ENCODE measurements at places on chromosomes 4 and X. TPM values are rescaled to one million over a fixed set of nuclear protein-coding genes. Genes with fewer than 3 reads are reported as not detected.

The NXF2B gene
- not detected for total RNA-seq

The C4orf51 gene
- not detected for total RNA-seq

The SULT1B1 gene
- 331 TPM for total RNA-seq

The RTL3 gene
- not detected for total RNA-seq

The TLR6 gene
- total RNA-seq, result 2.7 TPM

The POLN gene
- 1.3 TPM for total RNA-seq

The OCIAD1 gene
- total RNA-seq, result 123 TPM

The MGAT4D gene
- total RNA-seq, result not detected

The PPEF2 gene
- total RNA-seq, result not detected

The CNKSR2 gene
- 0.95 TPM for total RNA-seq

The BCORL1 gene
- total RNA-seq, result 12.2 TPM

The PABPC4L gene
- total RNA-seq, result 0.39 TPM

The REPS2 gene
- 24.4 TPM for total RNA-seq

The GLRB gene
- 0.75 TPM for total RNA-seq

The DCAF4L1 gene
- 0.06 TPM for total RNA-seq

The TBC1D8B gene
- total RNA-seq, result 13.1 TPM

Measured in left colon (tissue), 2 donors.